Mesothelial cell of epicardium (in vitro differentiated cells): ENCODE measurements at places on chromosomes 6 and 20.

DNA sequence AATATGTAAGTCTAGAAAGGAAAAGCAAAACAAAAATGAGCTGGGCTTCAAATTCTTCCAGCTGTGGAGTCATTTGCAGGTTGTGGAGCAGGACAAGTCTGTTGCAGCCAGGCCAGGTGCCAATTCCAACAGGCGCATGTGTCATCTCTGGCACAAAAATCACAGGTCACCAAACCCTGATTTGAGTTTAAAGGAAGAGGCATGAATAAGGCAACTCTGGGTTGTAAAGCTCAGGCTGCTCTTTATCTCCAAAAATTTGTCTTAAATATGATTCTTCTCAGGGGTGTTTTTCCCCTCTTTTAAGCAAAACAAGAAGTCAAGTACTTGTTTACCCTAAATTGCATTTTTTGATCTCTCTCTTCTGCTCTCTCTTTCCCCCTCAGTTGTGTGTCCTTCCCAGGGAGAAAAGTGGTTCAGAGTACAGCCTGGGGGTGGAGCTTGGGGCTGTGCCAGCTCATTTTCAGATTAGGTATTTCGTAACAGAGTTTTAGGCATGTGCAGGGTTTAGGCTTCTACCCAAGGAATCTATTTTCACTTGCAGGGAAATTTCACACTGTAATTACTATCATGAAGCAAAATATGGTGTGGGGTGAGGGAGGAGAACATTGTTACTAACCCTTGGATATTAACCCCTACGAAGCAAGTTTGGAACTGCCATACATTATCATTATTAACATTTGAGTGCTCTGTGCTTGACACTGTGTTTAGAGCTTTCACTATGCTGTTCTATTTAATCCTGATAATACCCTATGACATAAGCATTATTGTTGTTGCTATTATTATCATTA, 8.3 kb upstream of the NCOA3 start:
- DNase-seq = peak; percentile 60
- peaks cover 21% of the 10 kb centered on the region for H3K4me1 ChIP-seq

- H3K4me3 ChIP-seq = no peak overlapping the region
- no peak overlapping the region for H3K27ac ChIP-seq
- DNase-seq = no peak
- H3K4me1 ChIP-seq = peaks cover 9% of the 10 kb centered on the region
Observed at GRCh38 chr20:34468951-34469350, 47.3 kb upstream of the DYNLRB1 start.

- H3K27me3 ChIP-seq = peaks cover 1% of the 10 kb centered on the region
- H3K4me3 ChIP-seq = no peak overlapping the region
- no peaks in the 10 kb centered on the region for H3K36me3 ChIP-seq
- peaks cover 10% of the 10 kb centered on the region for H3K4me1 ChIP-seq
- no peak overlapping the region for H3K27ac ChIP-seq
- DNase-seq = no peak
Observed at GRCh38 chr20:11032611-11033010, 358.8 kb upstream of the JAG1 start.

GRCh38 chr6:31485055-31485454, 12.9 kb upstream of the MICB start:
- H3K4me1 ChIP-seq = no peaks in the 10 kb centered on the region
- H3K36me3 ChIP-seq = no peaks in the 10 kb centered on the region
- no peak overlapping the region for H3K27ac ChIP-seq

- no peaks in the 10 kb centered on the region for H3K36me3 ChIP-seq
- no peaks in the 10 kb centered on the region for H3K27me3 ChIP-seq
- peaks cover 4% of the 10 kb centered on the region for H3K4me1 ChIP-seq
- no peak for DNase-seq
- H3K4me3 ChIP-seq = no peak overlapping the region
Observed at GRCh38 chr6:131125431-131125830, 9.8 kb upstream of the AKAP7 start.

GRCh38 chr6:127950566-127951145, 49.8 kb upstream of the THEMIS start:
- H3K4me1 ChIP-seq = no peaks in the 10 kb centered on the region
- H3K4me3 ChIP-seq = no peak overlapping the region
- no peaks in the 10 kb centered on the region for H3K36me3 ChIP-seq
- no peak for DNase-seq
- H3K27me3 ChIP-seq = no peaks in the 10 kb centered on the region

GRCh38 chr20:10963717-10964266, 290.0 kb upstream of the JAG1 start:
- H3K27me3 ChIP-seq = no peaks in the 10 kb centered on the region
- H3K4me3 ChIP-seq = no peak overlapping the region
- no peak for DNase-seq
- no peak overlapping the region for H3K27ac ChIP-seq
- H3K36me3 ChIP-seq = no peaks in the 10 kb centered on the region

DNA sequence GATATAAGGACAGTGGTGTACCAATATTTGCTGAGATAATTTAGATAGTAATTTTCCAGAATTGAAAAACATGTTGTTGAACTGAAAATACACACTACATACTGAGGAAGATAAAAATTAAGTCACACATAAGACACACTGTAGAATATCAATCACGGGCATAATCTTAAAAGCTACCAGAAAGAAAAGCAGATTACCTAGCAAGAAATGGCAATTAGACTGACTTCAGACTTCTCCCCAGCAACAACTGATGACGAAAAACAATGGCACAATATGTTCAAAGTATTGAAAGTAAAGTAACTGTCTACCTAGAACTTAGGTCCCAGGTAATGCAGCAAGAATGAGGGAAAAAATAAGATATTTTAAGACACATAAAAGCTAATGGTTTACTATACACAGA, 46.5 kb downstream of the NOL7 start:
- H3K4me1 ChIP-seq = peaks cover 19% of the 10 kb centered on the region
- H3K27ac ChIP-seq = no peak overlapping the region
- no peak overlapping the region for H3K4me3 ChIP-seq
- peaks cover 4% of the 10 kb centered on the region for H3K36me3 ChIP-seq

- no peak overlapping the region for H3K27ac ChIP-seq
- no peak for DNase-seq
- H3K36me3 ChIP-seq = no peaks in the 10 kb centered on the region
- H3K27me3 ChIP-seq = no peaks in the 10 kb centered on the region
- peaks cover 35% of the 10 kb centered on the region for H3K4me1 ChIP-seq
Observed at GRCh38 chr6:168563656-168564055, 122.7 kb downstream of the SMOC2 start.

- no peak overlapping the region for H3K4me3 ChIP-seq
- peaks cover 36% of the 10 kb centered on the region for H3K4me1 ChIP-seq
- no peaks in the 10 kb centered on the region for H3K27me3 ChIP-seq
- no peak for DNase-seq
Observed at GRCh38 chr6:2976060-2976459, 4.7 kb upstream of the SERPINB6 start.

DNA sequence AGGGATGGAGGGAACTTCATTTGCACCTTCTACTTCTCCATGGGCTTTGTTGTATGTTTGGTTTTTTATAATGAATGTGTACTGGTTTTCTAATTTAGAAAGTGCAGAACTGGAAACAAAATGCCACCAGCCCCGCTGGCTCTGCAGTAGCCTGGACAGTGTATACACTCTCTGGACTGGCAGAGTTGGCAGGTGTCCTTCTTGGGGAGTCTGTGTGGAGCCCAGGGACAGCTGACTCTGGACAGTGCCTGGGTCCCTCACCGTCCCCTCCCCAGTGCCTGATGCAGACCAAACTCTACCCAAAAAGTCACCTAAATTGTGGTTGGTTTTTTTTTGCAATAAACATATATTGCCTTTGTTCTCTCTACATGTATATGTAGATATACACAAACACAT, 91.0 kb downstream of the SLC2A10 start:
- H3K36me3 ChIP-seq = no peaks in the 10 kb centered on the region
- H3K27me3 ChIP-seq = peaks cover 81% of the 10 kb centered on the region
- H3K4me3 ChIP-seq = no peak overlapping the region
- H3K27ac ChIP-seq = no peak overlapping the region
- peaks cover 23% of the 10 kb centered on the region for H3K4me1 ChIP-seq

DNA sequence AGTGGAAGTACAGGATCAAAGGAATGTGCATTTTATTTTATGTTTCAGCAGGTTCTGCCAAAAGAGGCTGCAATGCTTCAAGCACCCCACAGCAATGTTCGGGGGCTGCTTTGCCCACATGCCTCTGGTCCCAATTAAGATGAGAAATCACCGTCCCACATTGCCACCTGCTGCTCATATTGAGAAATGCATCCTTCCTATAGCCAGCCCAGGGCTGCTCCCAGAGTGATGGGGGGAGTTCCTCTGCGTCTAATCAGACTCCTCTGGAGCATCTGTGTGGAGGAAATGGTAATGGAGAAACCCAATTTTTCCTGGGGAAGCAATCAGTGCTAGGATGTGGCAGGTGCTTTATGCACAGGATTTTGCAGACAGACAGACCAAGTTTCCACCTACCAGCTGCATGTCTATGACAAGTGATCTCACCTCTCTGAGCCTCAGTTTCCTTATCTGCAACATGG, 33.7 kb downstream of the PTGIS start:
- no peaks in the 10 kb centered on the region for H3K4me1 ChIP-seq
- no peaks in the 10 kb centered on the region for H3K27me3 ChIP-seq
- H3K4me3 ChIP-seq = no peak overlapping the region
- no peak overlapping the region for H3K27ac ChIP-seq
- H3K36me3 ChIP-seq = peaks cover 35% of the 10 kb centered on the region
- DNase-seq = peak; percentile 73
